Eye (tissue), 1 donor: ENCODE measurements at places on chromosomes 1 and 21.

DNA sequence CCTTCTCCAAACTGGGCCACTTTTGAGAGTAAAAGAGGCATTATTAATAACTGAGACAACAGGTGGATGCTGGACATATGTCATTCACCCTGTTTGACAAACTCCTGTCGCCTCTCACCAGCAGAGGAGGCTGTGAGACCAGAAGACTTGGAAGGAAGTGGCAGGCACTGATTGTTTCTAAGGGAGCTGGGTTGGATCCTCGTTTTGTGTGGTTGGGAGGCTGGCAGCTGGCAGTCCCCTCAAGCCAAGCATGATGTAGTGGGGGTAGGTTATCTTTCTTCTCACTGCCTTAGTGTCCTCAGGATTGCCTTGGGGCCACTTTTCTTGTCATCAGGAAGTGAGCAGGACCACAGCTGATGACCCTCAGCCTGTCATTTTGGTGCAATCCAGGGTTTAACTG lies 86.5 kb upstream of the KCNJ15 start:
- peak; percentile 28 for DNase-seq

GRCh38 chr1:81517987-81518386 lies 282.7 kb upstream of the ADGRL2 start:
- no peak for DNase-seq

DNA sequence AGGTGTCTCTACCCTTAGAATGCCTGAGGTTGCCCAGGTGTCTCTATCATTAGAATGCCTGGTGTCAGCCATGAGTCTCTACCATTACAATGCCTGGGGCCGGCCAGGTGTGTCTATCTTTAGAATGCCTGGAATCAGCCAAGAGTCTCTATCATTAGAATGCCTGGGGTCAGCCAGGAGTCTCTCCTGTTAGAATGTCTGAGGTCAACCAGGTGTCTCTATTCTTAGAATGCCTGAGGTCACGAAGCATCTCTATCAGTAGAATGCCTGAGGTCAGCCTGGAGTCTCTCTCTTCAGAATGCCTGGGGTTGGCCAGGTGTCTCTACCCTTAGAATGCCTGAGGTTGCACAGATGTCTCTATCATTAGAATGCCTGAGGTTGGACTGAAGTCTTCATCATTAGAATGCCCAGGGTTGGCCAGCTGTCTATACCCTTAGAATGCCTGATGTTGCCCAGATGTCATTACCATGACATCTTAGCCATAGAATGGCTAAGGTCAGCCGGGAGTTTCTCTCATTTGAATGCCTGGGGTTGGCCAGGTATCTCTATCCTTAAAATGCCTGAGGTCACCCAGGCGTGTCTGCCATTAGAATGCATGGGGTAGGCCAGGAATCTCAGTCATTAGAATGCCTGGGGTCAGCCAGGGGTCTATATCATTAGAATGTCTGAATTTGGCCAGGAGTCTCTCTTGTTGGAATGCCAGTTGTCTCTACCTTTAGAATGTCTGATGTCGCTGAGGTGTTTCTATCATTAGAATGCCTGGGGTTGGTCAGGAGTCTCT lies 44.0 kb downstream of the RNF187 start:
- DNase-seq = no peak

DNA sequence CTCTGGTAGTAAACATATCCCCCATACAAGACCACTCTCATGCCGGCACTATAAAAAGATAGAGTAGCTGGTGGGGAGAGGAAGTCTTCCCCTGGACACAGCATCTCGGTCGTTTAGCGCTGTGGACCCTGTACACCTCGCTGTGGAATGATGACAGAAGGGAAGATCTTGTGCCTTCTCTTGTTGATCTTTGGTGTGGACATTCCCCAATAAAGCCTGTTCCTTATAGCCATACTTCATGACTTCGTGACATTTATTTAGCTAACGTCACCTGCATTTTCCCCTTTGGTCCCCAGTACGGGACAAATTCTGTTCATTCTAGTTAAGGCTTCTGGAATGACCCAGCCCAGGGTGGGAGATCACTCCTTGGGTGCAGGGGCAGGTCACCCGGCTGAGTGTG lies 24.9 kb upstream of the MAP10 start:
- no peak for DNase-seq

DNA sequence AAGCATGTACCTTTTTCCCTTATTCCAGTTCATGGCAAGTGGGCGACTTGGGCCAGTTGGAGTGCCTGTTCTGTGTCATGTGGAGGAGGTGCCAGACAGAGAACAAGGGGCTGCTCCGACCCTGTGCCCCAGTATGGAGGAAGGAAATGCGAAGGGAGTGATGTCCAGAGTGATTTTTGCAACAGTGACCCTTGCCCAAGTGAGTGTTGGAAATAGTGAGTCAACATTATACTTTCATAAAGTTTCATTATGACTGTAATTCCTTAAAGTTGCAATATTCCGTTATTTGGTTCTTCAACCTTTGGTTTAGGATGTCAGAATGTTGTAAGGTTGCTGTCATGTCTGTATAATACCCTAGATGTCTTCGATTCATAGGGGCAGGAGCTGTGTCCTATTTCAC lies 230.5 kb downstream of the TPR start:
- DNase-seq = no peak

GRCh38 chr1:212062832-212063438 lies 27.4 kb downstream of the DTL start:
- DNase-seq = peak; percentile 57

- DNase-seq = no peak
Observed at GRCh38 chr1:15726508-15726907, 9.6 kb upstream of the SLC25A34 start.

GRCh38 chr1:77415579-77415978 lies 133.8 kb downstream of the AK5 start:
- DNase-seq = no peak
